ENCODE measurements at places on chromosomes 5 and 9.
A peak's percentile ranks its signal among the peaks of the same experiment; 100 is the strongest.

DNA sequence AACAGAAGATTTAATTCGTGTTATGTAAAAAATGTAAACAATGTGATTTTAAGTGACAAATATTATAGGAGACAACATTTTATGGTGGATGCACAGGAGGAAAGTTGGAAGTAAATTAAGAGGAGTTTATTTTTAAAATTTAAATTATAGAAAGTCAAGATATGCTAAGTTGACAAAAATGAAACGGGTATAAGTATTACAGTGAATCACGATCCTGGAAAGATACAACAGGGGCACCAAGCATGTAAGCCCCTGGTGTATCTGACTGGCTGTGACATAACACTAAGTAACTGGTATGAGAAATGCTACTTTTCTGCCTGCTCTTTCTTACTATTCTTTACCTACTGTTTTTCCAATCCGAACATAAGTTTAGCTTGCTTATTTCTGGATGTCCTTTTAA, 419.8 kb upstream of the CHD1 start:
- DNase-seq = no peak

DNA sequence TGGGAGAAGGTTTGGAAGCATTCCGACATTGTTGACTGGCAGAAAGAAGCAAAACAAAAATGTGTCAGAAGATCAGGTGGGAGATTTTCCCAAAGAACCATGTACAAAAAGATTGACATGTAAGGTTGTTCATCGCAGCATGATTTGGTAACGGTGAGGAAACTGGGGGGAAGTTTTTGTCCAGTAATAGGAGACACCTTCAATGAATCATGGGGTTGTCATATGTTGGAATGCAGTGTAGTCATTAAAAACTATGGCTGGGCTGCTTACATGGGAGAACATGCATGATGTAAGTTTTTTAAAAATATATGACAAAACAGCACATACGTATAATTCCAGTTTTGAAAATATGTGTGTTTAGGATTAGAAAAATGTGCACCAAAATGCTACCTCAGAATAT, 50.5 kb downstream of the HSD17B3 start:
- peak; percentile 93 for DNase-seq

- DNase-seq = no peak
Observed at GRCh38 chr5:103821361-103821760, 258.8 kb upstream of the NUDT12 start.

DNA sequence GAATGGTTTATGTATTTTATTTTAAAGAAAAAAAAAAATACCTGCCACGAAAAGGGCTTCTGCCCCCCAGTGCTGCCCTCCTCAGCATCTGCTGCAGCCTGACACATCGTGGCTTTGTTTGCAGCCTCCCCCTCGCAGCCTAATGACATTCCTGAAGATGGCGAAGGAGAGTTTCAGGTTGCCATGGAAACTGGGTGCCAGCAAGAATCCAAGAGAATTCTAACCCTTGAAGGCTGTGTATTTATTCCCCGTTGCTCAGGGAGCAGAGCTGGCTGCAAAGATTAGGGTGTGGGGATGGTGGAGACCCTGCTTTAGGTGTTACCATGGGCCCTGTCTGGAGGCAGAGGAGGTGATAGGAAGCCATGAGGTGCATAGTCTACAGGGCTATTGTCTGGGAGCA, 126.6 kb downstream of the NSG2 start:
- no peak for DNase-seq

GRCh38 chr5:87844866-87845265, 423.8 kb downstream of the TMEM161B start:
- no peak for DNase-seq

- DNase-seq = no peak
Observed at GRCh38 chr5:3601061-3601710, 5.6 kb downstream of the IRX1 start.

DNA sequence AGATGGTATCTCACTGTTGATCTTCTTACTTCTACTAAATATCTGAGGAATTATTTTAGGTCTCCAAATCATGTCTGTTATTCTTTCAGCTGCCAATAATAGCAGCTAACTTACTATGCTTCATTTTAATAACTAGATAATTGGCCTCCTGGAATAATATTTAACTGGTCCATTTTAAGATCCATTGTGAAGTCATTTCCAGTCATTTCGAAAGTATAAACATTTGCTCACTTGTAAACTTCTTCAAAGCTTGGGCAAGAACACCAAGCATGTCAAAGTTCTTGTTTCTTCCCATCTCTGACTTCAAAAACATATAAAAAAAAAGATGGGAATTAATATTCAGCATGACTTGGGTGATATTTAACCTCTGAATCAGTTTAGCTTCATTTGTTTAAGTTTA, 61.4 kb upstream of the MRPS30 start:
- no peak for DNase-seq

GRCh38 chr5:37916525-37916924, 76.7 kb upstream of the GDNF start:
- DNase-seq = no peak

DNA sequence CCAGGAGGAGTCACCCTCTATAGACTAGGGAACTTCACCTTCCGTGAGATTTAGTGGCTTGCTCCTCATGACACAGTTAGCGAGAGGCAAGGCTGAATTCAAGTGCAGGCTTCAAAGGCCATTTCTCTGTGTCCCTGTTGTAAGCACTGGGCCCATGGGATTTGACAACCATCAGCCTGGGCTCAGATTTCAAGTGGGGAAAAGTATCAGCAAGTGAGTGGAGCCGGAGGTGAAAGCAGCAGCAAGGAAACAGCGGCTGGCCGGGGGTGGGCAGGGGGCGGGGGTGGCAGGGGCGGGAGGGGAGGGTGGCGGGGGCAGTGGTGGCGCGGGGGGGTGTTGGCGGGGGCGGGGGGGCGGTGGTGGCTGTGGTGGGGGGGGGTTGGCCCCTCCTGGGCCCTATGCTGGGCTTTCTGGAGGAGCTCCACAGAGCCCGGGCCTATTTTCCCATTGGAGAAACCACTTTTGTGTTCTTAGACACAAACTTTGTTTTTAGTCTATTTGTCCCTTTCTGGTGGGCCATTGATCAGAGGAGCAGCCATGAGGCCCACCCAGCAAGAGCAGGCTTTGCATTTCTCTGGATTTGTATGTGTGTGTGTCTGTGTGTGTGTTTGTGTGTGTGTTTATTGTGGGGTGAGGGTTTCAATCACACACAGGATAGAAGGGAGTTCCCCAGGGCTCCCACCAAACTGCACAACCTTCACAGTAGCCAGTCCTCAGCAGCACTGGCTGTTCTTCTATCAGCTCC, 165.4 kb upstream of the RAI14 start:
- DNase-seq = no peak

DNA sequence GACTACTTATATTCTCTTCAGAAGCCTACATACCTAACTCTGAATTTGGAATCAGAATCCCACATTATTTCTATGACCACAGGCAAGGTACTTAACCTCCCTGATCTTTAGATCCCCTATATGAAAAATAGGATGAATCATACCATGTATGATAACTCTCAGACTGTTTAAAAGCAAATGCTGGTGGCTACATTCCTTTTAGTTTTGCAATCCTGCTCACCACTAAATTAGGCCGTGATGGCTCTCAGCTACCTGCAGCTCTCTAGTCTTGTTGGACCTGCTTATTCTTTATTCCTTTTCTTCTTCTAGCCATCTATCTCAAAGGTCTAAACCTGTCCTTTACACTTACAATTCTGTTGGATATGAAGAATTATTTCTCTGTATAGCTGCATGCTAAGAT, 303.4 kb upstream of the ATP10B start:
- DNase-seq = no peak

GRCh38 chr5:54719384-54720283, 202.1 kb downstream of the SNX18 start:
- peak; percentile 34 for DNase-seq

- DNase-seq = no peak
Observed at GRCh38 chr5:135216471-135217343, 182.3 kb downstream of the MACROH2A1 start.

DNA sequence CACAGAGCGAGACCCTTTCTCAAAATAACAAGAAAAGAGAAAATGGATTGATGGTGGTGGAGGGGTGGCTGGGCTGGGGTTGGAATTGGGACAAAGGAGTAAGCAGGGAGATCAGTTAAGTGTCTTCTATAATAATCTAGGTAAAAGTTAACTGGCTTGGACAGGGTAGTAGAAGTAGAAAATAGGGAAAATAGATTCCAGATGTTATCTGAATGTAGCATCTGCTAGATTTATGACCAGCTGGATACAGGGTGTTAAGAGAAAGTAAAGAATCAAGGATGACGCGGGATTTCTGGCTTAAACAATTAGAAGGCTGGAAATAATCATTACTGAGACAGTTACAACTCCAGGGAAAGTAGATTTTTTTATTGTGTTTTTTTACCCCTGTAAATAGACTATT, 13.0 kb downstream of the PPP6C start:
- no peak for DNase-seq

GRCh38 chr9:95981761-95982390, 106.4 kb downstream of the ERCC6L2 start:
- DNase-seq = no peak

DNA sequence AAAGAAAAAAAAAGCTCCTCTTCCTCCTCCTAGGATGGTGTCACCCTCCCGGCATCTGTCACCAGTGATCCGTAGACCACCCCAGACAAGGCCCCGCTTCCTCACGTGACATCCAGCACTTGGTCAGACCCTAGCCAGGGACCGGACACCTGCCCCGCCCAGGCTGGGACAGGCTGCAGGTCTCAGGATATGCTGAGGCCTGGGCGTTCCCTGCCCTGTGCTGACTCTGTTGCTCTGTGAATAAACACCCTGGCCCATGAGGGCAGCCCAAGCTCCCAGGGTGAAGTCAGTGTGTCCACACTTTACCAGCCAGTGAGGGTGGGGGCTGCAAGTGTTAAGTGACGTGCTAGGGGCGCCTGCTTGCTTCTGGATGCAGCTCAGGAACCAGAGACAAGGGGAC, 5.6 kb downstream of the EDF1 start:
- no peak for DNase-seq

DNA sequence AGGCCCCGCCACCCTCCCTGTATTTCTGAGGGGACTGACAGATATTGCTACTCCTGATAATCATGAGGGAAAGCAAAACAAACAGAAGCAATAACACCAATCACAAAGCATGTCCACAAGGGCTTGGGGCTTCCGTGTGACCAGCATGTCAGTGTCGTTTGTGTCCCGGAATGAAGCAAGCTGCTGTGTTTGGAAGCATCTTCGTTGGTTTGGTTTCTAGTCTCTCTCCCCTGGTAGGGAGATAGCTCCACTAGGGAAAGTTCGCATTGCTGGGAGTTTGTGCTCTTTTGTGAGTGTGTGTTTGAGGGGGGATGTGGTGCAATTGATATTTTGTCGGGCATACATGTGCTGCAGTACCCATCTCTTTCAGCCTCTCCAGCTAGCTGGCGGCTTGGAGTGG, 1.4 kb downstream of the GRIA1 start:
- no peak for DNase-seq

- DNase-seq = no peak
Observed at GRCh38 chr9:103734471-103734870, 359.6 kb upstream of the SMC2 start.
